ENCODE measurements at places on chromosomes 7 and 10.

GRCh38 chr7:21934808-21935207, 10.9 kb downstream of the CDCA7L start:
- no peak for DNase-seq

- DNase-seq: no peak
Measured at GRCh38 chr10:109924967-109925620, 1.8 kb upstream of the XPNPEP1 start.

DNA sequence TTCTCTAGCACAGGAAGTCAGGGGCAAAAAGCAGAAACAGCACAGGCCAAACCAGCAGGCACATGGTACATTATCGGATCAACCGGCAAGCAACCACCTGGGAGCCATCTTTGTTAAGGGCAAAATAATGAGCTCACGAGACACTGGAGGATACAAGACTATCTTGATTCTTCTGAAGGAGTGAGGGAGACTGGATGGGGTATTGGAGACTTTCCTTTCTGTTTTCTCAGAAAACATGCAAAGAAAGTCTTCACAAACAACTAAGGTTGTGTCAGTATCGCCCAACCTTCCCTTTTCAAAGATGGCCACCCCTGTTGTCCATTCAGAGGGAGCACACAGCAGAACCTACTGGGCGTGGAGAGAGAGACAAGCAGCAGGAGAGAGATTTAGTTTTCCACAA, 29.6 kb downstream of the GOLGA7B start:
- DNase-seq: no peak

DNA sequence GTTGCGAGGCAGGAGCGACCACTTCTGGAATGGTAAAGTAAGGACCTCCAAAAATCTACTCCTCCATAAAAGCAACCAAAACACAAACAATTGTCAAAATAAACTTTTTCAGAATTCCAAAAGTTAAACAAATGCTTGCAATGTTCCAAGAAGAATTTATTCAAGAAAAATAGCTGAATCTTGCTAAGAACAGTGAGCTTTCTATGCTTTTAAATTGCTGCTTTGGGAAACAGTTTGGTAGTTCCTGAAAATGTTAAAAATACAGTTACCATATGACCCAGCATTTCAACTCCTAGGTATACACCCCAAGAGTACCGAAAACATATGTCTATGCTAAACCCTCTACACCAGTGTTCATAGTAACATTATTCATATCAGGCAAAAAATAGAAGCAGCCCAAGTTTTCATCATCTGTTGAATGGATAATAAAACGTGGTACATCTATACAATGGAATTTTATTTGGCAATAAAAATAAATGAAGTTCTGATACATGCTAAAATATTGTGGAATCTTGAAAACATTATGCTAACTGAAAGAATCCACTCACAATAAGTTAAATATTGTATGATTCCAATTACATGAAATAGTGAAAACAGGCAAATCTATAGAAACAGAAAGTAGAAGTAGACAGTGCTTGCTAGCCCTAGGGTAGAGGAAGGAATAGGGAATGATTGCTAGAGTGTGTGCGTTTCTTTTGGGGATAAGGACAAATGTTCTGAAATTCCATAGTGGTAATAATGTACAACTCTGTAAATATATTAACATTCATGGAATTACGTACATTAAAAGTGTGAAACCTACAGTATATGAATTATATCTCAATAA, 57.0 kb downstream of the LRRN3 start:
- no peak for DNase-seq

GRCh38 chr7:114720725-114721124, 201.2 kb upstream of the MDFIC start:
- no peak for DNase-seq

GRCh38 chr7:102416406-102416805, 17.0 kb upstream of the ORAI2 start:
- DNase-seq: no peak

Data from thoracic aorta (tissue), 2 donors.